ENCODE measurements at places on chromosomes 5 and 9. TPM values are rescaled to one million over a fixed set of nuclear protein-coding genes. Genes with fewer than 3 reads are reported as not detected.

The TAS2R1 gene
- not detected for polyA plus RNA-seq

DNA sequence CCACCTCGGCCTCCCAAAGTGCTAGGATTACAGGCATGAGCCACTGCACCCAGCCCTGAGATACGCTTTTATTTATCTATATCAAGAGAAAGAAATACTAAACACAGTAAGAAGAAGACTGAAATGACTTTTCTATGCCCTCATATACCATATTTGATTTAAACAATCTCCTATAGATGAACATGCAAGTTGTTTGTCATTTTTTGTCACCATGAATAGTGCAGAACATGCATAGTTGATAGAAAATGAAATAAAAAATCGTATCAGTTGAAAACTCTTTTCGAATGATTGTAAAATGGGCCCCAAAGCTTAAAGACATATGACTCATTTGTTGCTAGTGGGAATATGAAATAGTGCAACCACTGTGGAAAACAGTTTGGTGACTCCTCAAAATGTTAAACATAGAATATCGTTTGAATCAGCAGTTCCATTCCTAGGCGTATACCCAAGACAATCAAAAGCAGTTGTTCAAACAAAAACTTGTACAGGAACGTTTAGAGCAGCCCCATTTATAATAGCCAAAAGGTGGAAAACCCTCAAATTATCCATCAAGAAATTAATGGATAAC is 61.4 kb upstream of the ANKH start:
- no peak for DNase-seq
- H3K36me3 ChIP-seq = no peaks in the 10 kb centered on the region
- H3K4me3 ChIP-seq = no peak overlapping the region
- peaks cover 15% of the 10 kb centered on the region for H3K4me1 ChIP-seq
- H3K27ac ChIP-seq = no peak overlapping the region

GRCh38 chr5:9957214-9957613 is 292.5 kb downstream of the ATPSCKMT start:
- no peak overlapping the region for H3K4me3 ChIP-seq
- H3K4me1 ChIP-seq = no peaks in the 10 kb centered on the region
- DNase-seq = no peak
- H3K27me3 ChIP-seq = no peaks in the 10 kb centered on the region
- H3K36me3 ChIP-seq = no peaks in the 10 kb centered on the region

DNA sequence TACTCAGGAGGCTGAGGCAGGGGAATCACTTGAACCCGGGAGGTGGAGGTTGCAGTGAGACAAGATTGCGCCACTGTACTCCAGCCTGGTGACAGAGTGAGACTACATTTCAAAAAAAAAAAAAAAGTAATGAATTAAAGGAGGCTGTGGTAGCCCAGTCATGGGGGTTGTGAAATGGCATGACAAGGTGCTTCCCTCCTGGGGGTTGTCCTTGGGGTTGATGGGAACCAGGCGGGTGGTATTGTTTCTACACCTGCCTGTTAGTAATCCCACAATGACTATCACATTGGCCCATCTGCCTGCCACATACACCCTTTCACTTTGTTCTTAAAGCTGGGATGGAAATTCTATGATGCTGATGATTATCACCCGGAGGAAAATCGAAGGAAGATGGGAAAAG is 5.6 kb downstream of the IDNK start:
- H3K27ac ChIP-seq = no peak overlapping the region
- no peak overlapping the region for H3K4me3 ChIP-seq
- peak; percentile 50 for DNase-seq
- peaks cover 4% of the 10 kb centered on the region for H3K36me3 ChIP-seq
- H3K27me3 ChIP-seq = no peaks in the 10 kb centered on the region

DNA sequence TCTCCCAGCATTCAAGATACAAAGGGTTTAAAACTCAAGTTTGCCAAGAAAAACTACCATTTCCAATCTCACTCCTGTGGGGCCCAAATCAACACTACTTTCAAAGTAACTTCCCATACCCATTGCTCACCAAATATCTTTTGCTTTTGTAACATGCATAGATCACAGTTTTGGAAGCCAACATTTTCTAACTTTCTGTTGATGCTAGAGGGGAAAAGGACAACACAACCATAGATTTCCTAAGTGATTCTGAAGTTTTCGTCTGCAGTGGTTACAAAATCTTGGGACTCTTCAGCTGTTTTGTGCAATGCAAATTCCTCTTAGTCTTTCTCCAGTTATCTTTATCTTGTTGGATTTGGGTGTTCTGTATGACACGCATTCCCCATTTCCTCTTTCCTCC is 94.1 kb upstream of the PAPPA start:
- H3K4me3 ChIP-seq = no peak overlapping the region
- no peak overlapping the region for H3K27ac ChIP-seq
- no peaks in the 10 kb centered on the region for H3K27me3 ChIP-seq
- H3K36me3 ChIP-seq = no peaks in the 10 kb centered on the region

DNA sequence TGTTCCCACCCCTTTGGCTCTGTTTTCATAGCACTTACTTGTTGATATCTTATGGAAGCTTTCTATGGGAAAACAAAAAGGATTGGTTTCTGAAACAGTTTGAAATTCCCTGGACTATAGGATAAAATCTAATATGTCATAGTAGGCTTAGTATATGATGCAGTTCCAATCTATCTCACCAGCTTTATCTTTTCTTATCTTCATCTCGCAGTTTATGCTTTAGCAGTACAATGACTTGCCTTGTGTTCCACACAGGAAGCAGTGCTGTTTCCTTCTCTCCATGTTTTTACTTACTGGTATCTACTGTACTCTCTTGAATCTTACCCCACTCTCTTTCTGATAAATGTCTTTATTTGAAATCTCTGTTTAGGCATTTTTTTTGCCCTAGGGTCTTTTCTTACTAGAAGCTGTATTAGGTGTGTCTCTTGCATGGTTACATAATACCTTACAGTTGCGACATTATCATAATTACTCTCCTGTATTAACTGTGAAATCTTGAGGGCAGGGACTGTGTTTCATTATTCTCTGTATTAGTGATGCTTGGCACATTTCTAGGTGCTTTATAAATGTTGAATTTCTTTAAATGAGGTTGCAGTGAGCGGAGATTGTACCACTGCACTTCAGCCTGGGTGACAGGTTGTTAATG is 76.3 kb downstream of the FOCAD start:
- H3K27ac ChIP-seq = no peak overlapping the region
- H3K4me3 ChIP-seq = no peak overlapping the region
- H3K27me3 ChIP-seq = no peaks in the 10 kb centered on the region

DNA sequence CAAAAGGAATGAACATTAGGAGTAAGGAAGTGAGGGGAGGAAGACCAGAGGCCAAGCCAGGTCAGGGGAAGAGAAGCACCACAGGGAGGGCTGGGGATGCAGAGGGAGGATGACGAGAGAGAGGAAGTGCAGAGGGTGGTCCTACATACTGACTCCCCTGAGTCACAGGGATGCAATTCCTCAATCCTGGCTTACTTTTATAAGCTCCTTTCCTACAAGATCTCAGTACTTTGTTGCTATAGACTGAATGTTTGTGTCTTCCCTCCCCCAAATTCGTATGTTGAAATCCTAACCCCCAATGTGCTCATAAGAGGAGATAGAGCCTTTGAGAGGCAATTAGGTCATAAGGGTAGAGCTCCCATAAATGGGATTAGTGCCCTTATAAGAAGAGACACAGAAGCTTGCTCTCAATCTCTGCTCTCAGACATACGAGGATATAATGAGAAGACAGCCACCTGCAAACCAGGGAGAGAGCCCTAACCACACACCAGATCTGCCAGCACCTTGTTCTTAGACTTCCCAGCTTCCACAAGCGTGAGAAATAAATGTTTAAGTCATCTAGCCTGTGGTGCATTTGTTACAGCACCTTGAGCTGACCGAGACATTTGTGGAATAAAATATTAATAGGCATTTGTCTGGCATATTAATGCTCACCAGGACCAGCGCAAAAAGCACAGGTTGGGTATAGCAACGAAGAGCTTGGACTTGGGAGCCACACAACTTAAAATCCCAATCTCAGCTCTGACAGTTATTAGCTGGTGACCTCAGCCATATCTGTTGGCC is 33.4 kb downstream of the GCNT4 start:
- H3K27me3 ChIP-seq = no peaks in the 10 kb centered on the region
- no peak overlapping the region for H3K4me3 ChIP-seq
- H3K4me1 ChIP-seq = no peaks in the 10 kb centered on the region
- no peaks in the 10 kb centered on the region for H3K36me3 ChIP-seq
- DNase-seq = no peak

DNA sequence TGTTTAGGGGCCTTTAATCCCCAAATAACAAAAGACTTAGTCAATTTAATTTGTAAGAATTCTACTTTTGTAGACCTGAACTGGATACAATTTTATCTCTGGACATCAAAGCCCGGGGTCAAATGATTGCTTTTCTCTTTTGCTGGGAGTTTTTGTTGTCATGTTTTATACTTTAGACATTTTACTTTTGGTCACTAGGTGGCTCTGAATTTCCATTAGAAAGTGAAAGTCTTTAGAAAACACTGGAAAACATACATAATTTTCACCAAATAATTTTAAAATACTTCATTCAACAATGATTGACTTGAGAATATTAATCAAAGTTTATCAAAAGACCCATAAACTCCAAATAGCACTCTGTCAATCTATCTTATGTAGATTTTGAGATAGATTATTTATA is 2.8 kb upstream of the PCA3 start:
- H3K27ac ChIP-seq = no peak overlapping the region
- H3K27me3 ChIP-seq = no peaks in the 10 kb centered on the region
- no peaks in the 10 kb centered on the region for H3K36me3 ChIP-seq
- no peaks in the 10 kb centered on the region for H3K4me1 ChIP-seq
- DNase-seq = no peak
- no peak overlapping the region for H3K4me3 ChIP-seq

The ANKRD31 gene
- polyA plus RNA-seq = not detected

The SAXO1 gene
- not detected for polyA plus RNA-seq

The OTULINL gene
- 107 TPM for polyA plus RNA-seq

DNA sequence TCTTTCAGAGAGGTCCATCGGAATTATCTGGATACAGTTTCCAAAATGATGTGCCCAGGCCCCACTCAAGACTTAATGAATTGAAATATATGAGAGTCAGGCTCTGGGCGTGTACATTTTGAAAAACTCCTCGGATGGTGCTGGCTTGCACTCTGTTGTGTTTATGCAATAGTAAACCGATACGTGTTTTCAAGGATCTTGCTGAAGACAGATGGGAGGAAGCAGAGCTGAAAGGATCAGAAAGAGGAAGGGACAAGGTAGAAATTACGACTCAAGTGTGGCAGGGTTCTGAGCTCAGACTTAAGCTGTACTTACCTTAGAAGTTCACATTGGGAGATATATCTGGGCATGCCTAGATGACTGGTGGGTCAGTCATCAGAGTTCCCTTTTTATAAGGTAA is 13.7 kb upstream of the STOM start:
- peaks cover 4% of the 10 kb centered on the region for H3K4me1 ChIP-seq
- no peak for DNase-seq
- no peak overlapping the region for H3K4me3 ChIP-seq

DNA sequence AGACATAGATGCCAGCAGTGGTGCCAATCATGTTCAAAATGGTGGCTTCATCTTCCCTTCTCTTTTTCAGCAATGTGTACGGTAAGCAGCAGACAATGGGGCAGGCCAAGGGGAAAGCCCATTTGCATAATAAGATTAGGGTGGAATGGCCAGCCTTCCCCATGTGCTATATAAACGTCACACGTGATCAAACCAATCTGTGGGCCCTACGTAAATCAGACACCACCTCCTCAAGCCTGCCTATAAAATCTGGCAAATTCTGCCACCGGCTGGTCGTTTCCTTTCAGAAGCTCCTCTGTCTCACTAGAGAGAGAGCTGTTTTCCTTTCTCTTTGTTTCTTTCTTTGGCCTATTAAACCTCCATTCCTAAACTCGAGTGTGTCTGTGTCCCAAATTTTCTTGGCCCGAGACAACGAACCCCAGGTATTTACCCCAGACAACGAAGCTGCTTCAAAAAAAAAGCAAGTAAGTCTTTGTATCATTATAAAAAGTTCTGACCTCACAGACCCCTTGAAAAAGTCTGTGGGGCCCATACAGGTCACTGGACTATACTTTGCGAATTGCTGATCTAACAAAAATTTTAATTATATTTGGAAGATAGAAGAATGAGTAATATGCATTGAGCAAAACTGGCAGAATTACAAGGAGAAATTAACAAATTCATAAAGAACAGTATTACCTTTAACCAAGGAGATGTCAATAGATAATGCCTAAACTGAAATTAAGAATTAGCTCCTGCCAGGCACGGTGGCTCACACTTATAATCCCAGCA is 15.2 kb downstream of the ZBTB5 start:
- H3K27ac ChIP-seq = no peak overlapping the region
- no peak overlapping the region for H3K4me3 ChIP-seq
- peaks cover 3% of the 10 kb centered on the region for H3K36me3 ChIP-seq
- no peak for DNase-seq
- H3K27me3 ChIP-seq = no peaks in the 10 kb centered on the region
- H3K4me1 ChIP-seq = no peaks in the 10 kb centered on the region

The SCAMP1 gene
- polyA plus RNA-seq = 47.8 TPM

- no peaks in the 10 kb centered on the region for H3K27me3 ChIP-seq
- no peak overlapping the region for H3K4me3 ChIP-seq
- DNase-seq = no peak
- H3K27ac ChIP-seq = no peak overlapping the region
- H3K36me3 ChIP-seq = no peaks in the 10 kb centered on the region
- H3K4me1 ChIP-seq = no peaks in the 10 kb centered on the region
Observed at GRCh38 chr5:674630-675011, 18.5 kb downstream of the TPPP start.

DNA sequence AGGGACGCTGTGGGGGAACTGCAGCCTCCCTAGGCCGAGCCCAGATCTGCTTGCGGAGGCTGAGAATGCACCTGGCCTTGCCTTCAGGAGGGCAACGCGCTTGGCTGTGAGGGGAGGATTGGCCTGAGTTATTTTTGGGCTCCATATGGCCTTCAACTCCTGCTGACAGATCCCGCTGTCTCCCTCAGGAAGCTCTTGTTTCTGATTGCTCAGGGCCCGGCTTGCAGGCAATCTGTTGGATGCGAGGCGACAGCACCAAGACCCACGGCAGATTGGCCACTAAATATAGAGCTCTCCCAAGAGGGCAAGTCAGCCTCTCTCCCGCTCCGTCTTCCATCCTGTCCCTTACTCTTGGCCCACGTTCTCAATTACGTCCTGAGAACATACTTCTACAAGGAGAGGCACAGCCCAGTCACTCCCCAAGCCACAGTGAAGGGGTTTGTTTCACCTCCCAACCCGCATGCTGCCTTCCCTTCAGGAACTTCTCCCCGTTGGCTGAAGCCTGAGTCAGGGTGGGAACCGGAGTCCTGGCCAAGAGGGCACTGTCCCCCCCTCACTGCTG is 53.6 kb downstream of the RASGEF1C start:
- no peak overlapping the region for H3K27ac ChIP-seq
- DNase-seq = no peak
- H3K36me3 ChIP-seq = no peaks in the 10 kb centered on the region
- no peaks in the 10 kb centered on the region for H3K27me3 ChIP-seq
- H3K4me1 ChIP-seq = peaks cover 9% of the 10 kb centered on the region

- DNase-seq = no peak
- no peak overlapping the region for H3K27ac ChIP-seq
- no peaks in the 10 kb centered on the region for H3K27me3 ChIP-seq
- no peak overlapping the region for H3K4me3 ChIP-seq
- no peaks in the 10 kb centered on the region for H3K4me1 ChIP-seq
Observed at GRCh38 chr5:167447466-167448375, 843.7 kb upstream of the WWC1 start.

Data from CD14-positive monocyte (primary cell).